Uterine smooth muscle cell (primary cell): ENCODE measurements at places on chromosomes 3 and 15. TPM values are rescaled to one million over a fixed set of nuclear protein-coding genes. Genes with fewer than 3 reads are reported as not detected.

The AGBL1 gene
- total RNA-seq, result not detected in 2 replicates

The PLCL2 gene
- total RNA-seq, result 10.6 and 11.1 TPM in 2 replicates

The POMGNT2 gene
- total RNA-seq, result 14.2 and 15.9 TPM in 2 replicates

The SEC22C gene
- 78.5 and 91.5 TPM in 2 replicates for total RNA-seq

The GCSAM gene
- not detected in 2 replicates for total RNA-seq

The NIT2 gene
- total RNA-seq, result 14.1 and 23.2 TPM in 2 replicates

The WHAMM gene
- 4.4 and 4.6 TPM in 2 replicates for total RNA-seq

The EOGT gene
- 31.4 and 32.2 TPM in 2 replicates for total RNA-seq

The UCN2 gene
- total RNA-seq, result 1.2 and 1.5 TPM in 2 replicates
